ENCODE measurements at places on chromosomes 16 and 17. TPM values are rescaled to one million over a fixed set of nuclear protein-coding genes. Genes with fewer than 3 reads are reported as not detected.
A peak's percentile ranks its signal among the peaks of the same experiment; 100 is the strongest.

The OMG gene
- total RNA-seq: not detected

GRCh38 chr17:60601447-60602384 is 1.7 kb downstream of the PPM1D start:
- DNase-seq: peak; percentile 34

DNA sequence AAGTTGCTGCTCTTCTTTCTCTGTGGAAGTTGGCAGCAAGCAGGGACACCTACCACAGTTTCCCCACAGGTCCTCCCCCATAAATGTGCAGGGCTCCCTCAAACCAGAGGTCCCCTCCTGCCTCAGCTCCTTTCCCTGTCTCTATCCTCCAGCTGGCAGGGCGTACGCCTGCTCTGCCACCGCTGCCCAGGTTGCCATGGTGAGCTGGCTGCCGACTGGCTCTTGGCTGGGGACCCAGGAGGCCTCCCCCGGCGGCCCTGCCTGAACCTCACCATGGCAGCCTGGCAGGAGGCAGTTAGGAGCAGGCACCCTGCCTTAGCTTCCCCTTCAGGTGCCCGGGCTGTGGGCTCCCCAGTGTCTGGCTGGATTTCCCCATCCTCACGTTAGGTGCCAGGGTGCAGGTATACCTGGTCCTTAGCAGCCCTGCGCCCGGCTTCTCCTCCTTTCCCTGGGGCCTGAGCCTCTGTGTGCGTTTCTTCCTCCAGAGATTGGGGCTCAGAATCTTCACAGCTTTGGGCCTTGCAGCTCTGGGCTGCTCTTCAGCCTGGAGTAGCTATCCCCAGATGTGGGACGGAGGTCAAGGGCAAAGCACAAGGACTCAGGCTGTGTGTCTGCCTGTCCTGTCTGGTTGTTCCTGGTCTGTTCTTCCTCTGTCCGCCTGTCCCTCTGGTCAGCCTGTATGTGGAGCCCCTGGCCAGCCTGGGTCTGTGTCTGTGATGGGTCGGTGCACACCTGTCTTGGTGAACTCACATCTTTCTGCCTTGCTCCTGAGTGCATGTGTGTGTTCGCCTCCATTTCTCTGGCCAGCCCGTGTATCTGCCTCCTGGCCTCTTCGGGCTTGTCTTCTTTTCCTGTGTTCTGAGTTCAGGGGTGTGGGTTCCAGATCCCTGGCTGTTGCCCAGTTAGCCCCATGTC is 15.7 kb downstream of the GJD3 start:
- no peak for DNase-seq

DNA sequence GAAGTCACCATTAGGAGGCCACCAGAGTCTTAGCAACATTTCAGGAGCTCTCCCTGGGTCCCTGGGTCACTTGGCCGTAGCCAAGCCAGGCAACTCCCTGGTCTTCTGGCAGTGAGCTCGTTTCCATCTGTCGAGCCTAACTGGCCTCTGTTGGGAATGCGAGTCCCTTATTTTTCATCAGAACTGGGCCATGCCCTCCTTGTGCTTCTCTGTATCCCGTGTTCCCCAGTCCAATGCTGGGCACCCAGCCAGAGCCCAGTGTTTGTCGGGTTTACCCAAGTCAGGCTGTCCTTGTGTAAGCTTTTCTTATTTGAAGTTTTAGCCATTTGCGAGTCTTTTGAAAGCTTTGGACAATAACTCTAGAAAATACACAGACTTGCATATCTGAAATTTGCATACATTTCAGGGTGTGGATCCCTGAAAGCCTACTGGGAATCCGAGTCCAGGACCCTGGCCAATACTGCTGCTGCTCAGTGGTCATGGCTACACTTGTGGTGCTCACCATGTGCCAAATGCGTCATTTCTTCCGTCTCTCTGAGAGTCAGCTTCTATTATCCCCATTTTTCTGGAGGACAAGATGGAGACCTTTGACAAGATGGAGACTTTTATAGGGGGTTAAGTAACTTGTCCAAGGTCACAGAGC is 81.6 kb upstream of the LGALS9 start:
- no peak for DNase-seq

DNA sequence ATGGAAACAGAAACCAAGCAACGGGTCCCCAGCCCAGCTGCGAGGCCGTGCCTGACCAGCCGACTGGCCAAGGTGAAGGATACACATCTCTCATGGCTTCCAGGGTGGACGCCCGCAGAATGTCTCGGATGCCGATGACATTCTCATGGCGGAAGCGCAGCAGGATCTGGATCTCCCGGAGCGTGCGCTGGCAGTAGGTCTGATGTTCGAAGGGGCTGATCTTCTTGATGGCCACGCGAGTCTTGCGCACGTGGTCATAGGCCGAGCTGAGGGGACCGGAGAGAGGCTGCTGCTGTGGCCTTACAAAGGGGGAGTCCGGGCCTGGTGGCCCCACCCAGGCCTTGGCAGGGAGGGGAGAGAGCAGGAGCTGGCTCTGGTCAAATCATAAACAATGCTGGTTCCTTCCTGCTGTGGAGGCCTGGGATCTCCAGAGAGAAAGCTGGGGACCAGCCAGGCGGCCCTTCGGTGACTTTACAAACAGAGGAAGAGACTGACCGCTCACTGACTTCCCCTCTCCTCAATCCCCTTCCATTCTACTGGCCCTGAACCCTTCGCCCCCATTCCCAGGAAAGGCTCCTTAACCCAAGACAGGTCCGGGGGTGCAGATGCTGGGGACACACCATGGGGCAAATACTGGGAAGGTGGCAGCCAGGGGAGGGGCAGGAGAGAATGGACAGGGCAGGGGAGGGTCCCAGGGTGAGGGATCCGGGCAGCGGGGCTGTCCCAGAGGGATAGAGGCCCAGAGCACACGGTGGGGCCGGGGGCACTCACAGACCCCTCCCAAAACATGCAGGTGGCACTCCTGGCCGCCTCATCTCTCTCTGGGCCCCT is 1.1 kb downstream of the MAPK3 start:
- DNase-seq: no peak

- no peak for DNase-seq
Measured at GRCh38 chr17:63429766-63430165, 16.3 kb downstream of the CYB561 start.

DNA sequence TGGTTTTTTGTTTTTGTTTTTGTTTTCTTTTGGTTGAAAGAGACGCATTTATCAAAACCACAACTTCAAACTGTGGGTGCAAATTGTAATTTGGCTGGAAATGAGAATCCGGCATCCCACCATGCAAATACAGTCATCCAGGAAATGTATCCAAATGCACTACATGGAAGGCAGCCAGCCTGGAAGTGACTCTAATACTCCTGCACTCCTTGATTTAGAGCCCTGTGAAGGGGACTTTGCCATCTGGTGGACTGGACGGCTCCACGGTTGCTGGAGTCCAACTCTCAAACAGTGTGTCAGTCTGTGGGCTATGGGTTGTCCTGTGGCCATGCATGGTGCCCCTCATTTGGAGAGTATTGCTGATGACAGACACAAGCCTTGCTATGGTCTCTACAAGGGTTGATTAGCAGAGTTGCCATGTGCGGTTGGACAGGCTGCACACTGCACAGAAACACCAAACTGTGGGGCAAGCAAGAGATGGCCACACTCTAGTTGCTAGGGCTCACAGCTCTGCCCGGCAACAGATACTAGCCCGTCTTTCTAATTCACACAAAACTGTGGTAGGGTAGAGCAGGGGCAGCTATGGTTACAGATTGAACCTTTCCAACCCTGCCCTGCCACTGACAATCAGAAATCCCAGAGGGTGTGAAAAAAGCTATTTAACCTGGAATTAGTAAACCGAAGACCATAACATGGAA is 62.4 kb downstream of the VAT1L start:
- no peak for DNase-seq

- DNase-seq: peak; percentile 64
Measured at GRCh38 chr17:81396722-81397313, 1.6 kb downstream of the BAHCC1 start.

The XPO6 gene
- total RNA-seq: 113 TPM

The GP1BA gene
- total RNA-seq: not detected

- no peak for DNase-seq
Measured at GRCh38 chr16:26169473-26169872, 477.7 kb downstream of the HS3ST4 start.

DNA sequence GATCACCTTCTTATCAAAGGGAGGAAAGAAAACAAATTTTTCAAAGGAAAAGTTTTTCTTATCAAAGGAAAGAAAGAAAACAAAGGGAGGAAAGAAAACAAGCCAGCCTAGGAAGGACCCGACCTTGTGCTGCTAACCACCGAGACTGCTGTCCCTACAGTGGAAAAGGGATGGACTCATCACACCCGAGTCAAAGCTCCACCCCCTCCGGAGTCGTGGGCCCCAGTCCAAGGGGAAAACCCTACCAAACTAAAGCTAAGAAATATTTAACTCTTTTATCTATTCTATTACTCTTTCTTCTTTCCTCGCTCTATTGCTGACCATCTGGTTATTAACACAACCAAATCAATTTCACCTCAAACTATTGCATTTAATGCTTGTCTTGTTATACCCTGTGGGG is 6.1 kb upstream of the ENDOV start:
- no peak for DNase-seq

The CLEC19A gene
- total RNA-seq: not detected

The BCL6B gene
- 0.07 TPM for total RNA-seq

The KRTAP4-8 gene
- not detected for total RNA-seq

DNA sequence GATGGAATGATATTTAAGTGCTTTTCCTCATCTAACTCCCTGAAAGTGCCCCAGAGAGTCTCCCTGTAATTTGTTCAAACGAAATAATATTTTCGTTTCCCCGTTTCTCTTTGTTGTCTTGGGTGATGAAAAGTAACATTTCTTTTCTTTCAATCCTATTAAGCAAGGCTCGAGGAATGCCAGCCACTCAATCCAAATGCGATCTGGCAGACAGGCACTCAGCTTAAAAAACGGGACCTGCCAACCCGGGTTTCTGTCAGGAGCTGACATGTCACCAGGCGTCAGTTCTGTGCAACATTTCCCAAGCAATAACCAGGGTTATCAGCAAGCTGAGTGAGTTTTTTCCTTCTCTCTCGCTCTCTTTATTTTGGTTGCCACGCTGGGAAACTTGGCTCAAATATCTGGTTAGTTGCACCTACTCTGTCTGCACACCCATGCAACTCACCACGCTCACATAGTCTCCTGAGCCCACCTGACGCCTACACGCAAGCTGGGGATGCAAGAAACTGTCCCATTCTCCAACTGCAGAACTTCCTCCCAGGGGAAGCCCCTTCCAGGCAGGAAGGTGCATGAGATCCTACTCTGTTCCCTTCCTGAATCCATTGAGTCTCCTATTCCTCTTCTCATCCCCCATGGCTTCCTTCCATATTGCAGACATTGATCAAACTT is 208.2 kb downstream of the C16orf78 start:
- DNase-seq: no peak

The REXO5 gene
- total RNA-seq: 4.1 TPM

DNA sequence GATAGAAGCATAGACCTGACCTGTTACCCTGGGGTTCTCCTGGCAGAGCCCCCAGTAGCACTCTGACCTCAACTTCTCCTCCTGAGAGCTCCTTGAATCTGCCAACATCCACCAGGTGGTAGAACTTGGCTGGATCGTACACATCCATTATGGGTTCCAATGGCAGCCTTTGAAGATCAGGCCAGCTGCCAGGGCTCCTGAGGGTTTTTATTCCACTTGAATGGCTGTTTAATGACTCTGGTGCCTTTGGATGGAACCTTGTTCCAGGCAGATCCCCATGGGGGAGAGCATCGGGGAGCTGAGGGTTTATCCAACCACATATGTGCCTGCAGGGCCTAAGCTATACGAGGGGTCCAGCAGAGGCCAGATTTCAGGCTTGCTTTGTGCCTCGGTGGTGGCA is 47.1 kb upstream of the CLEC19A start:
- no peak for DNase-seq

- no peak for DNase-seq
Measured at GRCh38 chr16:56779906-56780305, 50.0 kb downstream of the NUP93 start.

The C1QTNF8 gene
- total RNA-seq: not detected

GRCh38 chr17:2416010-2416734 is 15.3 kb upstream of the MNT start:
- DNase-seq: no peak

The CACNG5 gene
- total RNA-seq: not detected

The LDAF1 gene
- total RNA-seq: 27.4 TPM

DNA sequence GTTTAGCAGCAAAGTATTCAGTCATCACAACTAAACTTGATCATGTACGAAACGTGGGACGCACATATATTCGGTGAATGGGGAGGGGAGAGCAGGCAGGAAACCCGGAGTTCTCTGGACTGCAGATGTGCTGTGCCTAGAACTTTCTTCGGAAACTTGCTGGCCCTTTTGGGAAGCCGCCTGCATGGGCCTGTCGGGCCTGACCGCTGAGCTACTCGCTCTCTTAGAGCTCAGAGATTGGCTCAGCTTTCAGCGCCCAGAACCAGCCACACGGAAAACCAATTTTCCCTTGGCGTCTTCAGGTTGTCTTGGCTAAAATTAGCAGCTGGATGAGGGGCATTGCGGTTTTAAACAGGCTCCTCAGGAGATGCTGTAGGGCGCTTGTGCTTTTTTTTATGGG is 38.1 kb downstream of the ZDHHC7 start:
- no peak for DNase-seq

DNA sequence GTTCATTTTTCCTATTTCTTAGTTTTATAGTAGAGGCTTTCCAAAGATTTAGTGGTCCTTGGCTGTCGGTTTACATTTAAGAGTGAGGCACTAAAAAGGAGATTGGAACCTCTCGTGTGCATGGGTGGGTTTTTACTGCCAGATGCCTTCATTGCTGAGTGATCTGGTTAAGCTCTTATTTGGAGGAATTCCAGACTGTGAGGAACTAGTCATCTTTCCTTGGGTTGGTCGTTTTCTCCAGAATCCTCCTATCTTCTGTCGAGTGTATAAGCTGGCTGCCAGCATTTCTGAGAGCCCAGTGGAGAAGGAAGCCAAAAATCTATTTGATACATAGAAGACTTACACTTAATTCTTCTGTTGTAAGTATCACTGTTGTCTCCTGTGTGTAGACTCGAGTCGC is 22.6 kb downstream of the IST1 start:
- no peak for DNase-seq

The GPR179 gene
- not detected for total RNA-seq

DNA sequence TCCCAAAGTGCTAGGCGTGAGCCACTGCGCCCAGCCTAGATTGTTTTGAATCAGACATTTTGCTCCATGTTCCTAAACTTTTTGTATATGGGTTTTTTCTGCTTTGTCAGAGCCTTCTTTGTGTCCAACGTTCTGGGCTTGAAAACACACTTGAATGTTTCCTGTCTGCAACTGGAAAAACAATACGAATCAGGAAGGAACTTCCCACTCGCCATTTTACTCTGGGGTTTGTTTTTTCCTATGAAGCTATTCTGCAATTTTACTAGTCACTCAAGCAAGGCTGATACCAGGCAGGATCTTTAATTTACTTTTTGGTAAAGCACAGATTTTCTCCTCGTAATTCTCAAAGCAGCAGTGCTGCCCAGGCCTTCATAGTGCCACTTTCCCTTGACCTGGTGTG is 31.6 kb downstream of the ARHGAP17 start:
- no peak for DNase-seq
